ENCODE measurements at places on chromosomes 6 and 20.

- no peak for DNase-seq
Observed at GRCh38 chr6:32173051-32173727, 2.7 kb downstream of the AGPAT1 start.

- peak; percentile 77 for DNase-seq
Observed at GRCh38 chr6:112802144-112802543, 455.0 kb downstream of the RFPL4B start.

- peak; percentile 73 for DNase-seq
Observed at GRCh38 chr6:12348530-12349511, 58.7 kb downstream of the EDN1 start.

- no peak for DNase-seq
Observed at GRCh38 chr6:56669041-56669440, 26.4 kb upstream of the DST start.

- DNase-seq, result no peak
Observed at GRCh38 chr6:40285535-40285934, 301.6 kb downstream of the LRFN2 start.

DNA sequence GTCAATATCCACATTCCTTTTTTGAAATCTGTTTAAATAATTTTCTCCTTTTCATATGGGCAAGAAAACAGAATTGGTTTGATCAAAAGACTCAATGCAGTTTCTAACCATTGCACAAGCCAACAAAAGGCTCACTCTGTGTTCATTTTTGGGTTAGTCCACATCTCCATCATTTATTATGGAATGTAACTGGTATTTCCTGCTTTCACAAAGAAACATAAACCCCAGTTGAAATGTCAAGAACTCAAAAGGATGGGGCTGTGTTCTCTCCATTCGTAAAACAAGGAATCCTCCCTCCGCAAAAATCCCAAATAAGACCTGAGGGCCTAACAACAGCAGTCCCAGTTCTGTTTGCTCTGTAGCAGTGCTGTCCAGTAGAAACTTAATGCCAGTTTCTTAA is 420.9 kb downstream of the GJA1 start:
- DNase-seq, result no peak

- no peak for DNase-seq
Observed at GRCh38 chr20:24560571-24561491, 91.4 kb downstream of the SYNDIG1 start.

- DNase-seq, result no peak
Observed at GRCh38 chr6:159766906-159767305, 5.1 kb downstream of the ACAT2 start.

GRCh38 chr6:151676460-151676945 is 131.0 kb upstream of the ESR1 start:
- no peak for DNase-seq

- no peak for DNase-seq
Observed at GRCh38 chr20:19926591-19926990, 90.6 kb upstream of the NAA20 start.

GRCh38 chr6:50288241-50288640 is 238.5 kb upstream of the DEFB112 start:
- DNase-seq, result no peak

GRCh38 chr20:59664421-59664941 is 60.1 kb downstream of the PHACTR3 start:
- DNase-seq, result no peak

DNA sequence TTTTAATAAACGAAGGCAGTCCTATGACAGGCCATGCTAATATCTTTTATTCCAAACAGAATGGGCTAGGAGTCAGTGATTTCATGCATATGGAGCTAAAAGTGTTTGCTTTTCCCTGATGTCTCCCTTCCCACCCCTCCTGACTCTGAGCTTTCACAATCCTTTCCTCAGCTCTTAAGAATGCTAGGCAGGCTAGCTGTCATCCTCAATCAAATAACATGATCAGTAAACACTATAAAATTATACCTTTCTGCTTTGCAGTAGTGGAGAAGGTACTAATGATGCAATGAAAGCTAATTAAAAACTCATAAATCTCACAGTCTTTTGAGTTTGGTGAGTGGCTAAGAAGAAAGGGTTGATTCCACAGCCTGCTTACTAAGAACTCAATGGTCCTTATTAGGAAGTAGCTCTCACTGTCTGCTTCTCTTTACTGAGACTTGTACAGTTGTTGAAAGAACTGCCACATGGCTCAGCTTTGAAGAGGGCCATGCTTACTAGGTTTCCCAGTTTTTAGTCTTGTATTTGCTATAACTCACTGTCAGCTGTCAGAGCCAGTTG is 250.9 kb upstream of the JAG1 start:
- DNase-seq, result no peak

- DNase-seq, result no peak
Observed at GRCh38 chr6:164331026-164331425, 916.5 kb downstream of the QKI start.

GRCh38 chr6:164579035-164579434 is 730.4 kb downstream of the C6orf118 start:
- DNase-seq, result no peak

DNA sequence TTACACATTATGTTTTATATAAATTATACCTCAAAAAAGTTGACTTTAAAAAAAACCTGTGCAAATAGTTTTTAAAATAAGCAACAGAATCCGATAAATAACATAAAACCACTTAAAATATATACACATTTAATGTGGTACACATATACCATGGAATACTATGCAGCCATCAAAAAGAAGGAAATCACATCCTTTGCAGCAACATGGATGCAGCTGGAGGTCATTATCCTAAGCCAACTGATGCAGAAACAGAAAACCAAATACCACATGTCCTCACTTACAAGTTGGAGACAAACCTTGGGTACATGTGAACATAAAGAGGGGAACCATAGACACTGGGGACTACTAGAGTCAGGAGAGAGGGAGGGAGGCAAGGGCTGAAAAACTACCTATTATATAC is 4.0 kb upstream of the DEFB121 start:
- no peak for DNase-seq

GRCh38 chr6:27332692-27333641 is 20.9 kb upstream of the POM121L2 start:
- DNase-seq, result peak; percentile 64

DNA sequence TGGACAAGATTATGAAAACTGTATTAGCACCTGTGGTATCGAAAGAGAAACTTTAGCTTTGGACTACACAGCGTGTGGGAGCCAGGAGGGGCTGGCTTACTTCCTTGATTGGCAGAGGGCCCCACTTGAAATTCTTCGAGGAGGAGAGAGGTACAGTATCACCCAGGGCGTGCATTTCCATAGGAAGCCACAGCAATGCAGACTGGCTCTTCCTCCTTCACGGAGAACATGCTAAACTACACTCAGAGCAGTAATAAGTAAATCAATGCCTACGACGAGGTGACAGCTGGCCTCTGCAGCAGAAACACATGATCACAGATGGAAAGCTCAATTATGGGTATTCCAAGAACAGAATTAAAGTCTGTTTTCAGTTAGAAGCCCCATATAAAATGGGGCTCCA is 44.2 kb downstream of the MYLK4 start:
- no peak for DNase-seq

- DNase-seq, result no peak
Observed at GRCh38 chr6:13763740-13764381, 50.5 kb downstream of the MCUR1 start.

DNA sequence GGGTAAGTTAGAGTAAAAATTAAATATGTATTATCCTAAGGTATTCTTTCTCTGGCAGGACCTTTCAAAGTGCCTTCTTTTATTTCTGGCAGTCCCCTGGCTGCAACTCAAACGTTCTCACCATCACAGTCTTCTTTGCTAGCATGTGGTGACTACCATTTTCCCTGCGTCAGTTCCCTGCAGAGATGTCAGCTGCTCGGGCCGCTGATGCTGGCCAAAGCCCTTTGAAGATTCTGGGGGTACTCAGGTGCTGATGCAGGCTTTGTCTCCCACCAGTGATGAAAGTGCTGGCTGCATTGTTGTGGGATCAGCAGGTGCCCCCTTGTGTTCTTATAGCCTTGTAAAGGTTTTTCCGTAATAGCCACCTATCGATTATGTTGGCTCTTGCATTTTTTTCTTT is 140.1 kb downstream of the BTBD3 start:
- DNase-seq, result no peak

DNA sequence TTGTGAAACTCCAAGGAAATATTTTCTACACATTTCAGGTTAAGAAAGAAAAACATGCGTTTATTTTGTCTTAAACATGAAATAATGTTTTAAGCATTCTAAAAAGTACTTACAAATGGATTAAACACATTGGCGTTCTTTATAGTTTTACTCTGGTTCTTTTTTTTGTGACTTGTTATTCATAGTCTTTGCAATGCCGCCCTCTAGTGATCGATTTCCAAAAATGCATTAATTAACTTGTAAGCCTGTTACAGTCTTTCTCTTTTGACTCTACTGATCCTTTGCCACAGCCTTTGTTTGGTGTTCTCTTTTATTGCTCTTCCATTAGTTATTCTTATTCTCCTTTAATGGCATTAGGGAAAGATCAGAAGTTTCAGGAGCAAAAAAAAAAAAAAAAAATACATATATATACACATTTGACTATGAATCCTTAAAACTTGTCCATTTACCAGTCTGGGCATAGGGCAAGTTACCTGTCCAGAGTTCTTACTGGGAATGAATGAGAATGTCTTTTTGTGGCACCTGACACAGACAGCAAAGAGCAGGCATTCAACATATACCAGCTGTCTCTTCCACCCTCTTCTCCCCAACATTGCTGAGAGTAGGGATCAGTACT is 59.9 kb downstream of the MACROD2 start:
- peak; percentile 31 for DNase-seq

GRCh38 chr6:139580592-139581484 is 206.4 kb upstream of the CITED2 start:
- no peak for DNase-seq

GRCh38 chr20:15835811-15836210 is 737.4 kb downstream of the KIF16B start:
- DNase-seq, result no peak

DNA sequence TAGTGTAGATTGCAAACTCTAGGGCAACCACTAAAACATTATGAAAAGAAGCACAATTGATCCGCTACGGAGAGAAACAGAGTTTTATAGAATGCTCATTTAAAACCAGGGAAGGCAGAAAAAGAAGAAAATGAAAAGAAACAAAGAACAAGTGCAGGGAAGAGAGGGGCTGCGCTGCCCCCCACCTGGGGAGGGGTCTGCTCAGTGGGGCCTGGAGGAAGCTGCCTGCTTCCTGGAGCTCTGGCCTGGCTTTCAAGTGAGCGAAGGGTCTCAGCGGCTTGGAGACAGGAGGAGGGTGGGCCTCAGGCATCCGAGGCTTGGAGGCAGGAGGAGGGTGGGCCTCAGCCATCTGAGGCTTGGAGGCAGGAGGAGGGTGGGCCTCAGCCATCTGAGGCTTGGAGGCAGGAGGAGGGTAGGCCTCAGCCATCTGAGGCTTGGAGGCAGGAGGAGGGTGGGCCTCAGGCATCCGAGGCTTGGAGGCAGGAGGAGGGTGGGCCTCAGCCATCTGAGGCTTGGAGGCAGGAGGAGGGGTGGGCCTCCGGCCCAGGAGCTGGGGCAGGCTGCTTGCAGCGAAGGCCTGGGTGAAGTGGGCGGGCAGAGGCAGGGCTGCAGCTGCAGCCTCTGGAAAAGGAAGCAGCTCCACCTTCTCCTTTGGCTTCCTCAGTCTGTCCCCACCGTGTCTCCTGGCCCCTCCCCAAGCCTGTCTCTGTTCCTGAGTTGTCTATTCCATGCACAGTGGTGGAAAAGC is 406.3 kb downstream of the TAF4 start:
- DNase-seq, result no peak

GRCh38 chr20:54085910-54086309 is 15.5 kb upstream of the BCAS1 start:
- DNase-seq, result no peak

DNA sequence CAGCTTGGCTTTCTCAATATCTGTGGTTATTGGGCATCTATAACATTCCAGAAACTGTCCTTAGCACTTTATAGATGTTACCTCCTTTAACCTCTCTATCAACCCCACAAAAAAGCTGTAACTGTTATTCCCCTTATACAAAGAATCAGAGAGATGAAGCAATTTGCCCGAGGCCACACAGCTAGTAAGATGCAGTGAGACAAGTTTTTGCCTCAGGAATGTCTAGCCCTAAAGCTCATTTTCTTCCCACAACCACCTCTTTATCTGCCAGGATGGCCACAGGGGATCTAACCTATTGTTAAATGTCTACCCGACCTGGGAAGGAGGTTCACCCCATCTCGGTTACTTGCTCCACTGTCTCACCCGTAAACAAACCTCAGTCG is 31.9 kb upstream of the TCP11 start:
- DNase-seq, result no peak

DNA sequence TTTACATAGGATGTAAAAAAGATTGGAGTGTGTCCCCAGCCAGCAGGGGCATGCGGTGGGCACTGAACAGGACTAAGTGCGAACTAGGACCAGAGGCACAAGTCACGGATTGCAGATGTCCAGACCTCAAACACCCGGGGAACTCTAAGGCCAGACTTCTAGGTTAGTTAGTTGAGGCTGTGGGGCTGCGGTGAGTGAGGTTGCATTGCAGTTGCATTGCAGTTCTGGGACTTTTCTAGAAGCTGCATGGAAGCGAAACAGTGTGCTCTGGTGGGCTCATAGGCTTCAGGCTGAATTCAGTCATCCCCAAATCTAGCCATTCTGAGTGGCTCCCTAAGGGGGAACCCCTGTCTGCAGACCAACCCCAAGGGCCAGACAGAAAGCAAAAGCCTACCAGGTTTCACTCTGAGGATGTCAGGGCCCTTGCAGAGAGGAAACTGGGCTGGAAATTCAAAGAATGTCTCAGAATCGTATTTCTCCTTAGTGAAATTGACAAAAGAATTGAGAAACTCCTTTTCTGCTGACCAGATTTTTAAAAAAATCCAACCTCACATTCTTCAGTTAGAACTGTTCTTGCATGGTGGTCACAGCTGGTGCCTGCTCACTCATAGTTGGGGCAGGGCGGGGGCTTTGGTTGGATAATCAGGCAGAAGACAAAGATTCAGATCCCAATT is 182.8 kb downstream of the ZDHHC14 start:
- no peak for DNase-seq

DNA sequence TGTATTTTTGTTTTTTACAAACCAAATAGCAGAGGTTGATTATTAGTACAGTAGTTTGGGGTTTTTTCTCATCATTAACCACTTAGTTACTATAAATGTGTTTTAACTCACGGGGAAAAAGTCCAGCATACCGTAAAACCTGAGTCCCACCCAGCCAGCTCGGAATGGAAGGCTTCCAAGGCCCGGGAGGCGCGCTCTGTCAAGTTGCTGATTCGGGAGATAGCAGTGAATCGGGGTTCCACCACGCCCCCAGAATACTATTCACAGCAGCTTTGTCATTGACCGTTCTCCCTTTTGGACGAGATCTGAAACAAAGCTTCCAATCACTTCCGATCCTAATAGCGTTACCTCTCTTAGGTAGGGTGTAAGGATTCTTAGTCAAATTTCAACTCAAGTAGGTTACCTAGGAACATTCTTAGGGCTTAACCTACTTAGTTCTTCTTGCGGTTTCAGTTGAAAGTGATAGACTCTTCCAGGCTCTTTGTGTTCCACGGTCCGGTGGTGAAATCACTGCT is 232.8 kb upstream of the QKI start:
- no peak for DNase-seq

- peak; percentile 62 for DNase-seq
Observed at GRCh38 chr6:128209771-128210170, 308.9 kb upstream of the THEMIS start.

All from HS-5 (cell line).